ENCODE measurements at places on chromosomes 5 and 9.

GRCh38 chr9:136017289-136018190 lies 56.4 kb upstream of the UBAC1 start:
- no peak for DNase-seq

DNA sequence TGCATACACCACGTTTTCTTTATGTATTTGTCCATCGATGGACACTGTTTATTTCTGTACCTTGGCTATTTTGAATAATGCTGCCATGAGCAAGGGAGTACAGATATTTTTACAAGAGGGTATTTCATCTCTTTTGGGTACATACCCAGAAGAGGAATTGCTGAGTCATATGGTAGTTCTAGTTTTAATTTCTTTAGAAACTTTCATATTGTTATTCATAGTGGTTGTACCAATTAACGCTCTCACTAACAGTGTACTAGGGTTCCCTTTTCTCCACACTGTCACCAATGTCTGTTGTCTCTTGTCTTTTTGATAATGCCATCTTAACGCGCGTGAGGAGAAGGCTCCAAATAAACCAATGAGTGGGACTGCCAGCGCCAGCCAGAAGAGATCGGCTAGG lies 257.6 kb upstream of the EDIL3 start:
- no peak for DNase-seq

DNA sequence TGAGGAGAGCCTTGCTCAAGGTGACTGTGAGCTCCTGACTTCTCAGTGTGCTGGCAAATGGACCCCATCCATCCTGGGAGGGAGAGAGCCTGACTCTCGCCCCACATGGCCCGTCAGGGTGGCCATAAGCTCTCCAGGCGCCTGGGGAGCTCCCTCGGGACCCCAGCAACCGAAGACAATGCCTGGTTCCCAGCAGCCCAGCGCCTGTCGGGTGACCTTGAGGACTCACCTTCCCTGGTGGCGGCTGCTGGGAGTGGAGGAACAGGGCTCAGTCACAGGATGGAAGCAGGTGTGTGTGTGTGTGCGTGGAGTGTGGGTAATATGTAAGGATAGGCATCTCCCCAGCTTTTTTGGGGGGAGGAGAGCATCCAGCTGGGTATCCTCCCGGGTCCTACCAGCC lies 190.3 kb downstream of the MELK start:
- no peak for DNase-seq

- DNase-seq: no peak
These were observed 20.7 kb upstream of the PTPN3 start for GRCh38 chr9:109518621-109519335.

Measured in stimulated activated CD8-positive, alpha-beta memory T cell treated with anti-CD3 and anti-CD28 coated beads, Interleukin-4, amount 100 ng/mL, for 1 hour (primary cell).